ENCODE measurements at places on chromosomes 3 and 15.

GRCh38 chr15:70236341-70237086 is 138.8 kb upstream of the TLE3 start:
- DNase-seq, result peak; percentile 87

- peak; percentile 33 for DNase-seq
Observed at GRCh38 chr15:77650265-77650664, 17.6 kb upstream of the LINGO1 start.

DNA sequence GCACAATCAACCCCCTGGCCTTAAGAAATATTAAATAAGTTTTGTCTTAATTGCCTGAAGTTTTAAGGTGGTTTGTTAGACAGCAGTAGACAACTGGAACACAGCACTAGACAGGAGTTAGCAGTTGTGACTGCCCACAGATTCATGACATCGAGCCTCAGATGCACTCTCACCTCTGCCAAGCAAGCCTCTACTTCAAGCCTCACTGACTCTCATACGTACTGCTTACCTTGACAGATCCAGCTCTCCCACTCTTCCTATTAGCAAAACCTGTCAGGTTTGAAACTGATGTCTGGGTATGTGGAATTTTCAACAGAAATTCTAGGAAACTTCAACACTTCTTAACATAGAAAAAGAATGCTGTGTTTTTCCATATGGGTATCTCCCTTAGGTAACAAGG is 382.9 kb upstream of the DPH6 start:
- DNase-seq, result no peak

DNA sequence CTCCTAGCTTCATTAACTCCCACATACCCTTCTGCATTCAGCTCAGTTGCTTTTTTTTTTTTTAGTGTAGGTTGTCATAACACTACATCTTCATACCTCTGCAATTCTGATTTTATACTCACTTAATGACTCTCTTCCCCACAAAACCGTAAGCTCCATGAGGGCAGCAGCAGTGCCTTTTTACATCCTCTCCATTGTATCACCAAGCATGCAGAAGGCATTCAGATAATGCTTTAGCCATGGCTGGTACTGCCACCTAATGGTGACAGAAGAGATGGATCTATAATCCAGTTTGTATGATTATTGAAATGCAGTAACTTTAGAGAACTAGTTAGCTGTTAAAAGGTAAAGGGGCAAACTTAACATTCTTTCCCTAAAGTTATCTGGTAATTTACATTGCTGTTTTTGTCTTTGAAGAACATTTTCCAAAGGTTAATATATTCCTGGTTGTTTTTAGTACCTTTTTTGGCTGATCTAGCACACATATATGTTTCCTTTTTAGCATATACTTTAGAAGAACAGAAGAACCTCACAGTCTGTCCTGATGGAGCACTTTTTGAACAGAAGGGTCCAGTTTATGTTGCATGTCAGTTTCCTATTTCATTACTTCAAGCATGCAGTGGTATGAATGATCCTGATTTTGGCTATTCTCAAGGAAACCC is 36.8 kb downstream of the ATP1B3 start:
- DNase-seq, result peak; percentile 68

DNA sequence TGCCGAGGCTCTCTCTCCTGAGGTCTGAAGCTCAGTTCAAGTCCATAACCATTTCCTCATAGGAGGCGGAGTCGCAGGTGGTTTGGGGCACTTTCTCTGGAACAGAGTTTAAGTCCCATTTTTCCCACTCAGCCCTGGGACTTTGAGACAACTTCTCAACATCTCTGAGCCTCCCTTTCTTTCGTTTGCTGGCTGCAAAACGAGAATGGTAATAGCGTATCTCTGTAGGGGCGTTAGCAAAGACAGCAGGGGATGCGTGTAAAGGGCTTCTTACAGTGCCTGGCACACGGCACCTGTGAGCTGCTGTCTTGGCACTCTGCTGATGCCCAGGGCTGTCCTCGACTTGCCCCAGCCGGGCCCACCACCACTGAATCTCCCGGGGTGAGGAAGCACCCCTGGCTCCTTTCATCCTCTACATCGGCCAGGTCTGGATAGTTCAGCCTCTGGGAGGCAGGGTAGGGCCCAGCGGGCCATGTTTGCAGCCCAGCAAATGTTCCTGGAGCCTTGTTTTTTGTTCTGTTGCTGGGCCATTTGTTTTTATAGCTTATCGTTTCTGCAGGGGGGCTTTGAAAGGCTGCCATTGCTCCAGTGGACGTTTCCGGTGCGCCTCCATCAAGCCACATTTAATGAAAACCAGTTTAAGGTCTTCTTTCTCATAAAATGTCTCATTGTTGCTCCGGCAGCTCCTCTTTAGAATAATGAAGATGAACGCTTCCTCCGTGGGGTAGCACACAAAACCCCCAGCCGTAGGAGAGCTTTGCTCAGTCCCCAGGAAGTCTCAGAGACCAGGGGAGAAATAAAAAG is 60.0 kb upstream of the WNT5A start:
- DNase-seq, result no peak

DNA sequence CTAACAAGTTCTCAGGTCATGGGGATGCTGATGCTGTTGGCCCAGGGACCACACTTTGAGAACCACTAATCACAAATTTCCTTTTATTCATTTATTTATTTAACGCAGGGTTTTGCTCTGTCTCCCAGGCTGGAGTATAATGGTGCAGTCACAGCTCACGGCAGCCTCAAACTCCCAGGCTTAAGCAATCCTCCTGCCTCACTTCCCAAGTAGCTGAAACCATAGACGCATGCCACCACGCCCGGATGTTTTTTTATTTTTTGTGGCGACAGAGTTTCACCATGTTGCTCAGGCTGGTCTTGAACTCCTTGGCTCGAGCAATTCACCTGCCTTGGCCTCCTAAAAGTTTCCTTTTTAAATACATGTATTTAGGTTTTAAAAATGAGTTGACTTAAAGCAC is 20.7 kb upstream of the ISLR2 start:
- DNase-seq, result no peak

DNA sequence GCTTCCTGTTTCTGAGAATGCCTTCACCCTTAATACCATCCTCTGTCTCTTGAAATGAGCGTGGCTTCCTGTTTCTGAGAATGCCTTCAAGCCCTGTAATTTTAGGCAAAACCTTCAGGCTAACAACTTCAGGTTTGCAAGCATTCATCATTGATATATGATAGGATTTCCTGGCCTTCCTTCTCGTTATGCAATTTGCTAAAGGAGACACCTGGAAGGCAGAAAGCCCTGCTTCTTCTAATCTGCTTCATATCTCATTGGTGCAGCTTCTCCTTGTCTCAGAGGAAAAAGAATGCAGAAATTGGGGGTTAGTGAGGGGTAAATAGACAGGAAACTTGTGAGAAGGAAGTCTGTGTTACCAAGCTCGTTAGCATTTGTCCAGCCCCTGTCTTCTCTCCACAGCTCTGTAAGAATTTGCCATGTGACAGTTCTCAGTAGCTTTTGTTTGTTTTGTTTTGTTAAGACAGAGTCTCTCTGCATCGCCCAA is 7.3 kb downstream of the ARL6IP5 start:
- DNase-seq, result peak; percentile 41

DNA sequence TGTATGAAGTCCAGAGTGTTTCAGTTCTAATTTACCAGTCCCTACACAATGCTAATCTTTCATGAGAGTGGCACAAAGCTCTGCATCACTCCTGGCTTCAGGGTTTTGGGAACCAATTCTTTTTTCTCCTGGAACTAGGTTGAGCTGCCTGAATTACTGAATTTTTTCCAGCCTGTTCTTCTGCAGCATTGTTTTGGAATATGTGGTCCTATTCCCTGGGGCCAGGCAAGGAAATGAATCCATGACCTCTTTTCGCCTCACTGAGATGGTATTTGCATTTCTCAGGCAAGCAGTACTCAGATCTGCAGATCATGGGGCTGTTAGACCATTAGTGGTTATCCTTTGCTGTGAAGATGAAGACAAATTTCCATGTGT is 25.6 kb upstream of the GPR171 start:
- DNase-seq, result peak; percentile 57

DNA sequence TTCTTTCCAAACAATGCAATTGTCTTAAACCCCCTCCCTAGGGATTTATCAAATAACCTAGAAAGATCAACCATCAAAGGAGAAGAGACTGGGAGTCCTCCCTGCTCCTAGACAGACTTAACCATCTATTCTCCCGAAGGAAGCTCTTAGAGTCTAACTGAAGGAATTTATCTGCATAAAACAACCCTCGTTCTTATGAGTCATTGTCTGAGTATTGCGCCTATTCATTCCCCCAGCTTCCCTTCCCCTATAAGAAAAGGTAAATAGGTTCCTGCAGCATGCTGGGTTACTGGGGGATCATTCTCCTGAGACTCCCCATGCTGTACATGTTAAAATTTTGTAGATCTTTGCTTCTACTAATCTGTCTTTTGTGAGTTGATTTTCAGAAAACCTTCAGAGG is 412.7 kb downstream of the OCA2 start:
- DNase-seq, result no peak

DNA sequence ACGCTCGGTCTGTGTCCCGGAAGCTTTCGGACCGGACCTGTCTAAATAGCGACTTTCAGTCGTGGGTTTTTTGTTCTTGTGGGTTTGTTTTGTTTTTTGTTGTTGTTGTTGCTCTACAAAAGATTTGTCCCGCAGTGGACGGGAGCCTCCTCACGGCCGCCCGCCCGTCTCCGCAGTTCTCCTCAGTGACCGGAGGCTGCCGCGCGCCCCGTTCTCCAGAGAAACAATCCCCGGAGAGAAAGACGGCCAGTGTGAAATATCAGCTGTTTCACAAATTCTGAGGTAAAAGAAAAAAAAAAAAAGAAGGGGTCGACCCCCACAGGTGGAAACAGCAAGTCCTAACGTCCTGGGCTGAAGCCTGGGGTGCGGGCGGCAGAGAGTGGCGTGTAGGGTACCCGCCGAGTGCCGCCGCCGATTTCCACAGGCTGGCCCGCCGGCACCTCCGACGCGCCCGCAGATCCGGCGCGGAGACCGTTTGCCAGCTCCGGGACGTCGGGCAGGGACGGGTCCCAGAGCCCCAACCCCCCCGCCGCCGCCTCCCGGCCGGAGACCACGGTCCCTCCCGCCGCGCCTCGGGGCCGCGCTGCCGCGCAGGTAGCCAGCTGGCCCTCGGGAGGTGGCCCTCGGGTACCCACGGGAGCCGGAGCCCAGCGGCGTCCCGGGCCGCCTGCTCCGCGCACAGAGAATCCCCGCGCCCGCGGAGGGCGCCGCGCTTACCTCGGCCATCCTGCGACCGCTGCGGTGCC is 478 bp downstream of the BNC1 start:
- DNase-seq, result peak; percentile 47
